ENCODE measurements at places on chromosomes 4 and X.

DNA sequence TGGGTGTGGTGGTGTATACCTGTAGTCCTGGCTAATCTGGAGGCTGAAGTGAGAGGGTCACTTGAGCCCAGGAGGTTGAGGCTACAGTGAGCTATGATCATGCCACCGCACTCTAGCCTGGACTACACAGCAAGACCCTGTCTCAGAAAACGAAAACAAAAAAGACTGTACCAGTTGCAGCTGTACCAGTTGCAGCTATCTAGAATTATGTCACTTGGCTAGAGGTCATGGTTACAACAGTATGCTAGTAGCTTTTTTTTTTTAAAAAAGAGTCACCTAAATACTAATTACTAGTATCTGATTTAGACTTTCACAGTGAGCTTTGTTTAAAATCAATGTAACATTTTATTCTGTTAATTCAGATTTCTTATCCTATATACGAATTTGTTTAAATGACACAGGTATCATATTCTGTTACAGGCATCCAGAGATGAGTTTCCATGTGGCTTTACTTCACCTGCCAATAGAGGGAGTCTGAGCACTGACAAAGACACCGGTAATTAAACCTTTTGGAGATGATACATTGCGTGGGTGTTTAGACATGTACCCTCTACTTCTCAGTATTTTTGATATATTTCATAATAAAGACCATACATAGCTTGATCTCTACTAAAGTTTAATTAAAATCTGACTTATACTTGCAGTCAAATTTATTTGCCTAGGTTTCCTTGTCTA lies 100.2 kb upstream of the IL13RA1 start:
- DNase-seq = peak; percentile 1

DNA sequence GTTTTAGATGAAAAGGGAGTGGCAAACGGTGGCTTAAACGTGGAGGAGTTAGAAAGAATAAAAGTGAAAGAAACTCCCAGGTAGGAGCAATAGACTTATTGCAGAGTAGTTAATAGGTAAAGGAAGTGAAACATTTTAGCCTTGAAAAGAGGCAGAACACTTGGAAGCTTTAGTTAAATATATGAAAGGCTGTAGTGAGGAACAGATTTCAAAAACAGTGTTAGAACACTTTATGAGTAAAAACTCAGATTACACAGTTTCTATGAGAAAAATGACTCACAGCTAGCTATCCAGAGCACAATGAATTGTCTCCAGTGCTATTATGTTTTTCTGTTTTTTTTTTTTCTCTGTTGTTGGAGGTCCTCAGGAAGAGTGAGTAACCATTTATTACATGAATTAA lies 45.8 kb downstream of the TACR3 start:
- no peak for DNase-seq

- no peak for DNase-seq
Observed at GRCh38 chr4:147958057-147958456, 226.2 kb downstream of the ARHGAP10 start.

DNA sequence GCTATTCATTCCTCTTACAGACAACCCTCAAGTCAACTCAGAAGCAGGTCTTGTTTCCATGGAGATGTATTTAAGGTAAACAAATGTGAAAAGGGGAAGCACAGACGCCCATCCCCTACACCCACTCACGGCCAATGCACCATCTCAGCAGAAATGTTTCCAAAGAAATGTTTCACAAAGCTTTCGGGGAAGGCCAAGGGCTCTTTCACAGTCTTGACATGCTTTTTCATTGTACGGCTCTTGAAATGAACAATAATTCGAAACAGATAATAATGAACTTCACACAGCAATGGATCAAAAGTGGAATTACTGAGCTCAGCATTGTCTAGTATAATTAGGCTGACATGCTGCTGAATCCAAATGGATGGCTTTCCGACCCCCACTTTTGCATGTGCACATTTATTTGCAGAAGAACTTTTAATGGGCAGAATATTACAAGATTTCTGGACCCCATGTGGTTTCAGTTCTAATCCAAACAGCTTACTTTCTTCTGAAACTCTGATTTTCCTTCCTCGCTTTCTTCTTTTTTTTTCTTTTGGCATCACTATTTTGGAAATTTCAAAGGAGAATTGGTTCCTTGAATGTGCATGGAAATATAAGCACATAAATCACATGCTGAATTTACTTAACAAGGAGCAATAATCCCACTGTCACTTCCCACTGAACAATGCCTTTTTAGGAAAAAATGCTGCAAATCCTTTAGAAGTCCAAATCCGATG lies 160.9 kb downstream of the SMIM20 start:
- no peak for DNase-seq

DNA sequence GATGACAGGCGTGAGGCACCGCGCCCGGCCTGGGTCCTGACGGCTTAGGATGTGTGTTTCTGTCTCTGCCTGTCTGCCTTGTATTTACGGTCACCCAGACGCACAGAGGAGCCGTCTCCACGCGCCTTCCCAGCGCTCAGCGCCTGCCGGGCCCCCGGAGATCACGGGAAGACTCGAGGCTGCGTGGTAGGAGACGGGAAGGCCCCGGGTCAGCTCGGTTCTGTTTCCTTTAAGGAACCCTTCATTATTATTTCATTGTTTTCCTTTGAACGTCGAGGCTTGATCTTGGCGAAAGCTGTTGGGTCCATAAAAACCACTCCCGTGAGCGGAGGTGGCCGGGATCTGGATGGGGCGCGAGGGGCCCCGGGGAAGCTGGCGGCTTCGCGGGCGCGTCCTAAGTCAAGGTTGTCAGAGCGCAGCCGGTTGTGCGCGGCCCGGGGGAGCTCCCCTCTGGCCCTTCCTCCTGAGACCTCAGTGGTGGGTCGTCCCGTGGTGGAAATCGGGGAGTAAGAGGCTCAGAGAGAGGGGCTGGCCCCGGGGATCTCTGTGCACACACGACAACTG lies 1.3 kb downstream of the SHOX start:
- no peak for DNase-seq

DNA sequence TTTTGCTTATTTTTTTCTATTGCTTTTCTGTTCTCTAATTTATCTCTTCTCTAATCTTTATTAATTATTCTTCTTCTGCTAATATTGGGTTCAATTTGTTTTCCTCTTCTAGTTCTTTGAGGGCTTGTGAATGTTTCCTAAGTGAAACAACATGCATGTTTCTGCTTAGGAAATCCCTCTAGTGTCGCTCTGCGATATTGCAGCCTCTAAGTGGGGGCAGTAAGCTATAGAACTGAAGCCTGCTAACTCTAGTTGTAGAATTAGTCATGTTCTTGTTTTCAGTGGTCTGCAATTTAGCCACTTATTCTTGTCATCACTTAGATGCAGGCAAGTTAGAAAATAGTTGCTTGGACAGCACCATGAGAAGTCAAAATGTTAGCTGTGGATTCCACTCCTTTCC lies 222.6 kb downstream of the SPIN4 start:
- DNase-seq = no peak

- no peak for DNase-seq
Observed at GRCh38 chrX:88424071-88424470, 323.0 kb upstream of the CPXCR1 start.

DNA sequence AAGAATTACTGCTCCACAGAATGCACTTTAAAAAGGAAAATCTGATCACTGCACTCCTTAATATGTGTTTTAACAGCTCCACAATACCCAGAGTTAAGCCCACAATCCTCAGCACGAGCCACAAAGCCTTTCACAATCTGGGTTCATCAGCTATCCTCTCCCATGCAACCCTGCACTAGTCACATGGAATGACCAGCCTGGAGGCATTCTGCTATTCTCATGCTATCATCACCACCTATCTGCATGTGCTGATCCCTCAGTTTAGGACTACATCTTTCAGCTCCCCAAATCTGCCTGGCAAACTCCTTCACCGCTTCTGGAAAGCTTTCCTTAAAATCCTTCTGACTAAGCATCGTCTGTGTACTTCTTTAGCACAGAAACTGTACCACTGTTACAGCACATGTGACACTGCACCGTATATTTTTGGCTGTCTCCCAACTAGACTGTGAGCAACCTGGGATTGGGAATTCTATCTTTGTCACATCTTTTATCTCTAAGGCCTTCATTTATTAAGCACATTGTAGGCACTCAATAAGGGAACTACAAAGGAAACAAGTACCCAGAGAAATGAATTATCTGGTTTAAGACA lies 18.3 kb upstream of the EIF1AX start:
- DNase-seq = no peak

- DNase-seq = no peak
Observed at GRCh38 chr4:125338814-125339213, 24.1 kb downstream of the FAT4 start.

GRCh38 chrX:108541286-108541685 lies 101.6 kb downstream of the COL4A5 start:
- DNase-seq = no peak

DNA sequence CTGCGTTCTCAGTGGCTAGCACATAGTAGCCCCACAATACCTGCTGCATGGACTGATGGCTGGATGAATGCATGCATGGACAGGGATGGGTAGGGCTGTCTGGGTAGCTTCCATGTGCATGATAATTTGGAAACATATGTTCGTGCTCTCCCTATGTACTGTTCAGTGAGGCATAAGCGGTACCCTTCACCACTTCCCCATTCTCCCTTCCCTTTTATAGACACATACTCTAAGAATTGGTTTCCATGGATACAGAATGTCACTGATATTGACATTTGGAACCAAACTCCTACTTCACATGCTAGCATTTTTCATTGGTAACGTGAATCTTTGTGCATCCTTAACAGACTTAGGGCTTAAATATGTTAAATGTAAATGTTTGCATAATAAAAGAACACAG lies 20.4 kb downstream of the USP46 start:
- DNase-seq = no peak

DNA sequence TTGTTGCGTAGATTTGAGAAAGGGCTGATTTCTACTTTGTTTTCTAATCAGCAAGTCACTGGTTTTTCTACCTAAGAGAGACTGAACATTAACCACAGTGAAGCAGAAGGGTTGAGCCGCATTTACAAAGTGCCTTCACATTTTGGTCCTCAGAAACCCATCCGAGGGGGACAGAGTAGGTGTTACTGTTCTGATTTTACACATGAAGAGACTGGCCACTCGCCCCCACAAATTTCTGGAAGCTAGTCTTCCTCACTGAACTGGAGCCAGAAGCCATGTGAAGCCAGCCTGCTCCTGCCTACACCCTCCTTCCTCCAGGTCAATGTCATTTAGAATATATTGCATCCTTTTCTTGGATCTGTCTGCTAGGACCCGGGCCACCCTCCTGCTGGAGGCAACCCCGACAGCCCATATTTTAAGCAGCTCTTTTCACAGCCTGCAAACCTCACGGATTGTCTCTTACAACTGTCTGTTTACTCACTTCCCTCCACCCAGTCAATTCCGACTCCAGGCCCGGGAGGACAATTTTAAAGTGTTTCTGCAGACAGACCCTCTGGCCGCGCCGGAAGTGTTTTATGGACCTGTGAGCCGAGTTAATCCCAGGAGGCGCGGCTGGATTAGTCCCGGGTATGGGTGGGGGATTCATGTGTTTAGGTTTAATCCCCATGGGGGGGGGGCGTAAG lies 73.2 kb upstream of the BCOR start:
- peak; percentile 40 for DNase-seq

DNA sequence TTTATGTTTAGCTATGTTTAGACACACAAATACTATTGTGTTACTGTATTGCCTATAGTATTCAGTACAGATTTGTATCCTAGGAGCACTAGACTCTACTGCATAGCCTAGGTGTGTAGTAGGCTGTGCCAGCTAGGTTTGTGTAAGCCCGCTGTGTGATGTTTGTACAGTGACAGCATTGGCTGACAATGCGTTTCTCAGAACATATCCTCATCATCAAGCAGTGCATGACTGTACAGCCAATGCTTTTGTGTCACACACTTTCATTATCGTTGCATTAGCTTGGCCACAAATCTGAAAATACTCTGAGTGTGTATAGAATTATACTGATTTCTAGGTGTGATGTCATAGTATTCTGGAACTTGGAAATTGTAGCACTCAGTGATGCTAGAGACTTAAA lies 63.4 kb downstream of the CLDN34 start:
- DNase-seq = no peak

- no peak for DNase-seq
Observed at GRCh38 chr4:10192331-10192730, 75.7 kb upstream of the WDR1 start.

DNA sequence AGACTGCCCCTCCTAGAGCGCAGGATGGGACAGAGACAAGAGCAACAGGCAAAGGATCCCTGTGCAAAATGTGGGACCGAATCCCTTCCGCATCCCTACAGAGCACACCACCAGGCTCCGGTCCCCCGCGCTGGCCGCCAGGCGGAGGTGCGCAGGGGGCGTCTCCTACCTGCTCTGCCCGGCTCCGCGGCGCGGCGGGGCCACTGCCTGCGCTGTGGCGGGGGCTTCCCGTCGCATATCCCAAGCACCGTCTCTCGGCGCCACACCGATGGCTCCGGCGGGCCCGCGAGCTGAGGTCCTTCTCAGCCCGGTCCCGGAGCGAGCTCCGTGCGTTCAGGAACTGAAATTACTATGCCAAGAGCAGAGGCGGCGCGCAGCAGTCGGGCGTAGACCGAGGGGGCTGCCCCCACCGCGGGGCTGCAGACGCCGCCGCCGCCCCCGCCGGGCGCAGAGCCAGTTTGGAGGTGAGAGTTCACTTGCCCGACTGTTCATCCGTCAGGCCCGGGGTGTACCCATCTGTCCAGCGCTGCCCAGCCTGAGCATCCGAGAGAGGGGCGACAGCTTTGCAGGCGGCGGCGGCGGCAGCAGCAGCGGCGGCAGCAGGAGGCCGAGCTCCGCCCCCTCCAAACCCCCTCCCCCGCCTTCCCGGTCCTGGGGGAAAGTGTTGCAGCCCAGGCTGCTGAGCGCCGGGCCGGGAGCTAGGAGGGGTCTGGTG lies at the start of gene GPRIN3:
Gene GPRIN3 (minus strand): TSS at position 355 of the 715 bp plus-strand sequence. CDS start 57,690 bp downstream, outside the sequence.
- peak; percentile 14 for DNase-seq
